Mesenchymal stem cell (in vitro differentiated cells and primary cell): ENCODE measurements at places on chromosomes 4 and X.
A peak's percentile ranks its signal among the peaks of the same experiment; 100 is the strongest.

- no peak for DNase-seq
- H3K4me3 ChIP-seq: no peak overlapping the region
- no peaks in the 10 kb centered on the region for H3K27me3 ChIP-seq
- H3K4me1 ChIP-seq: no peaks in the 10 kb centered on the region
Measured at GRCh38 chr4:101155945-101156344, 191.4 kb downstream of the PPP3CA start.

DNA sequence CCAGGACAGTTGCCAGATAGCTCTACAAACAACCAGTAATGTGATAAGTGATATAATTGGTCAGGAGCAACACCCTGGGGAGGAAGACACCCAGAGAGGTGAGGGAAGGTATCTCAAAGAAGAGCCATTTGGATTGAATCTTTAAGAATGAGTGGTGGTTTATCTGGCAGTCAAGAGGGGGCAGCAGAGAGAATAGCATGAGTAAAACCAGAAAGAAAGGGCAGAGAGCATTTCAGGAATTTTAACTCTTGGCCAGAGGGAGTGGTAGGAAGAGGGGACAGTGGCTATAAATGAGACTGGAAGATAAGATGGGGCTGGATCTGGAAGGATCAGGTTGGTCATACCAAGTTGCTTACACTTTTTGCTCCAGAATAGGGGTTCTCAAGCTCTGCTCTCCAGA, 5.9 kb upstream of the SEPTIN6 start:
- peaks cover 13% of the 10 kb centered on the region for H3K27me3 ChIP-seq
- H3K27ac ChIP-seq: no peak overlapping the region
- peak; percentile 65 for DNase-seq
- no peaks in the 10 kb centered on the region for H3K36me3 ChIP-seq

DNA sequence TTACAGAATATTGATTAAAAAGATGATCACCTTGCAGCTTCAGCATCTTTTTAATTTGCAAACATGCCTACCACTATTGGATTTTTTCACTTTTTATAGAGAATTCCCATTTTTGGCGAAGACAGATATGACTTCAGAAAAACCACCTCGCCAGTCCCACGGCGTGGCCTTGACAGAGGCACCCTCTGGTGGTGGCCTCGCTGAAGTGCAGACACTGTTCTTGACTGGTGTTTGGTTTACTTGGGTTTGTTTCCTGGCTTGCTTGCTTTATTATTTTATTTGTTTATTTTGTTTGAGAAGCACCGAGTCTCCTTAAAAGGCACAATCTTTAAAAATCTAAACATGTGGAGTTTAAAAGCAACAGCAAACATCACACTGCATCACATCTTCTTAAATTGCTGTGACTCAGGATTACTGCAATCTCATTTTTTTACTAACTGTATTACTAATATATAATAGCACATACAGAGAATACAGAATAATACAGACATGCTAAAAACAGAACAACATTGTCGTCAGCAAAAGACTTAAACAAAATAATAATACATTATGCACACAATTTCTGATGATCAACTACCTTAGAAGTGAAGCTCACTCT, 13.1 kb upstream of the AMTN start:
- no peaks in the 10 kb centered on the region for H3K36me3 ChIP-seq
- H3K4me3 ChIP-seq: no peak overlapping the region
- H3K27me3 ChIP-seq: no peaks in the 10 kb centered on the region

DNA sequence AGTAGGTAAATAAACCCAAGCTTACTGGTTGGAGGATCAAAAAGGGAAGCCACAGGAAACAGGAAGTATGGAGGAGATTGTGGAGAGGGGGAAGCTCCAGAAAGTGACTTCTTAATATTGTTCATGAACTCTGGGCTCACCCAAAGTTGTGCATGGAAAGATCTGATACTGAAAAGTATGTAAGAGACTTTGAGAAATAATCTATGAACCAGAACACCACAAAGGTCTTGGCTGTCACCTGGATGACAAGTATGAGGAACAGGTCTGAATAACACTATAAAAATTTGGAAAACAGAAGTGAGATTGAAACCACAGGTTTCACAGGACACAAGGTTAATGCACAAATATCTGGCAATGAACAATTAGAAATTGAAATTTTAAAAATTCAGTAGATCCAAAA, 567.4 kb downstream of the INPP4B start:
- no peaks in the 10 kb centered on the region for H3K4me1 ChIP-seq
- no peak overlapping the region for H3K4me3 ChIP-seq
- no peak overlapping the region for H3K27ac ChIP-seq
- H3K36me3 ChIP-seq: no peaks in the 10 kb centered on the region
- no peaks in the 10 kb centered on the region for H3K27me3 ChIP-seq

DNA sequence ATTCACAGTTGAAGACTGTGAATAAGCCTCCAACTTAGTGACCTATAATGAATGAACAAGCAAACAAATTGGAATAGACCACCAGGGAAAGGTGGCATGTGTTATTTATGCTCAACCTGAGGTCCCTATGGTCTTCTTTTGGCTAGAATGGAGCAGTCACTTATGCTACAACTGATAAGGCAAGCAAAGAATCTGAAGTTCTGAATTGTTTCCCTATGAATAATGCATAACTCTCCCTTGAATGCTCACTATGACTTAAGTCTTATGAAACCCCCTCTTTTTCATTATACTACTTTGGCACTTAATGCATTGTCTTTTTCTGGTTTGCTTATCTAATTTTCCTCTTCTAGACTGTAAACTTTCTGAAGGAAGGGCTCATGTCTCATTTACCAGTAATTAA, 2.6 kb downstream of the GIMD1 start:
- H3K4me3 ChIP-seq: no peak overlapping the region
- peak overlapping the region; percentile 15 for H3K27ac ChIP-seq
